ENCODE measurements at places on chromosomes 11 and 22.
A peak's percentile ranks its signal among the peaks of the same experiment; 100 is the strongest.

DNA sequence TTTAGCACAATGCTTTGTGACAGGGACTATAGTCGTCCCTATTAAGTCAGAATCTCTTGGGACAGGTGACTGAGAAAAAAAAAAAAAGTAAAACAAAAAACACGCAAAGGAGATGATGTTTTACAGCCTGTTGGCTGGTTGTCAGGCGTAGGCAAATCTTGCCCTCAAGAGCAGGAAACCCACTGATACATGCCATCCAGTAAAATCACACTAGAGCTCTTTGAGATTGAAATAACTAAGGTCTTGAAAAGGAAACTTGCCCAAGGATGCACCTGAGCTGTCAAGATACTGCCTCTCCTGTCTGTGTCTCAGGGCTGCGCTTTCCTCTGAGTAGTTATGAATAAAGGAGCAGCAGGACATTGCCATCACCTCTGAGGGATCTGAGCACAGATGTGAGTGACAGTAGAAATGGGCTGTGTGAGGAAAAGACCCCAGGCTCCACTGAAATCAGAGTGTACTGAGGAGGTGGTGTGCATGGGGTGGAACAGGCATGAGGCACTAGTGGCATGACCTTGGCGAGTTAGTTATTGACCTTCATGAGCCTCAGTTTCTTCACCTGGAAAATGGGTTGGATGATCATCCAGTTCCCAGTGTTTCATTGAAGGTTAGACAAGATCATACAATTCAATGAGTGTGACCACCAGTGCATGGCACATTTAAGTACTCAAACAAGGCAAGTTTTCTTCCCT is 23.3 kb downstream of the MICAL2 start:
- DNase-seq, result no peak

DNA sequence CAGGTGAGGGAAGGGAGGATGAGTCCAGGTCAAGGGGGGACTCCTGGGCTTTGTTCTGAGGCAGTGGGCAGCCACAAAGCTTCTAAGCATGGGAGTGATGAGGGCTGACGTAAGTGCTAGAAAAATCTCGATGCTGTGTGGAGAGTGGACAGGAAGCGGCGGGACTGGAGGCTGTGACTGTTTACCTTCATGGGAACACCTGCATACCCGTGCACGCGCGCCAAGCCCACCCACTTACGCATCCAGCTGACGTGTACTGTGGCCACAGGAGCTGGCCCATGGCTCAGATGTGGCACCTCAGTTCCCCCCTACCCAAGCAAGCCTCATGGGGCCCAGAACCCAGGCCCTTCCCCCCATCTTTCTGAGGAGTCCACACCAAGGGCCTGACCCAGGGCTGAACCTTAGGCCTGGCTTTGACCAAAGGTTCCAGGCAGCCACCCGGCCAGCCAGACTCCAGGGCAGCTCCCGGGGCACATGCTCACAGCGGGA is 14.0 kb downstream of the MYRF start:
- DNase-seq, result no peak

- no peak for DNase-seq
These were observed 958 bp upstream of the TUT1 start for GRCh38 chr11:62592146-62592815.

- DNase-seq, result no peak
These were observed 150.6 kb downstream of the CEP164 start for GRCh38 chr11:117478126-117478860.

GRCh38 chr11:93498641-93499040 is 44.5 kb downstream of the SMCO4 start:
- DNase-seq, result peak; percentile 10

DNA sequence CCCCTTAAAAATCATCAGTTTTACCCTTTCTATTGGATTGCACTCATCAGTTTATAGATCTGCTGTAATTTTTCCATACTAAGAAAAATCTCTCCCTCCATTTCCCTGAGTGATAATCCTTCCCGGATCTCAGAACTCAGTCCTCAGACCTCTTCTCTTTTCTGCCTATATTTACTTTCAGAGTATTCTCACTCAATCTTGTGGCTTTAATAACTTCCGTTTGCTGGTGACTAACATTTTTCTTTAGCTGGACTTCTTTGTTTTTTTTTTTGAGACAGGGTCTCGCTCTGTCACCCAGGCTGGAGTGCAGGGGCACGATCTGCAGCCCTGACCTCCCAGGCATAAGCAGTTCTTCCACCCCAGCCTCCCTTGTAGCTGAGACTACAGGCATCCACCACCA is 10.4 kb downstream of the ATXN10 start:
- DNase-seq, result no peak

DNA sequence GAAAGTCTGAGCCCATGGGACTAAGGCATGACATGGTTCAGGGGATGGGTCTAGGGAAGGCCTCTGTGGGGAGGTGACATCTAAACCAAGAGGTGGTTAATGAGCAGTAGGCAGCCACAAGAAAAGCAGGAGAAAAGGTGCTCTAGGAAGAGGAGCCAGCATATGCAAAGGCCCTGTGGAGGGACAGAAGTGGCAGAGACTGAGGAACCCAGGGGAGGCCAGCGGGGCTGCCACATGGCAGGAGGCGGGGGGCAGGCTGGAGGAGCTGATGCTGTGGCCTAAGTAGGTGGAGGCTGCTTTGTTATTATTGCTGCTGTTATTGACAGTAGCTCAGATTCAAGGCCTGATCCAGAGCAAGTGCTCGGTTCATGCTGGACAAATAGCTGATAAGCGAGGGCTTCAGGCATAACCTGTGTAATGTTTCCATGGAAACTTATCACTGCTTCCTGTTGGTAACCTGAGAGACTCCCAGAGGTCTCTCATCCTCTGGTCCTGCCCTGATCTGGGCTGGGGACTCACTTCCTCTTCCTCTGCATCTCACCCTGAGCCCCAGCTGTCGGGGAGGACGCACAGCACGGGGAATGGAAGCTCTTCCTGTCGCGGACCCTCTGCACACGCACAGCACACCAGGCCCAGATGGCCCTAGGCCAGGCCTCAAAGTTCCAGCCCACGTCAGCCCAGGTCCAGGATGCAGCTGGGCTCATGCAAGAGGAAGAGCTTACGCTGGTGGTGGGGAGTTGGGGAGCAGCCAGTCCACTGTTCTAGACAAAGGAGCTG is 75.2 kb upstream of the TP53I11 start:
- no peak for DNase-seq

DNA sequence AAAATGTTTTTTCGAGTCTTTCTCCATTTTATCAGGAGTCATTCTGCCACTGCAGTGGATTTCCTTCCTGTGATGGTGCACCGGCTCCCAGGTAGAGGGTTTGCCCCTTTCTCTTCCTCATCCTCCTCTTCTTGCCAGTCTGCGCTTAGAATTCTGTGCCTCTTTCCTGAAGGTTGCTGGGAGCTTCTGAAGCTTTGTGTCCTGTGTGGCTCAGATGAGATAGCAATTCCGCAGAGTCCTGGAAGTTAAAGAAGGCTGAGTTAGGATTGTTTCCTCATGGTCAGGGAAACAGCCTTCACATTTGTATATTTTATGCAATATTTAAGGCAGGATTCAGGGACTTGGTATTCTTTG is 264 bp downstream of the BCO2 start:
- DNase-seq, result no peak

DNA sequence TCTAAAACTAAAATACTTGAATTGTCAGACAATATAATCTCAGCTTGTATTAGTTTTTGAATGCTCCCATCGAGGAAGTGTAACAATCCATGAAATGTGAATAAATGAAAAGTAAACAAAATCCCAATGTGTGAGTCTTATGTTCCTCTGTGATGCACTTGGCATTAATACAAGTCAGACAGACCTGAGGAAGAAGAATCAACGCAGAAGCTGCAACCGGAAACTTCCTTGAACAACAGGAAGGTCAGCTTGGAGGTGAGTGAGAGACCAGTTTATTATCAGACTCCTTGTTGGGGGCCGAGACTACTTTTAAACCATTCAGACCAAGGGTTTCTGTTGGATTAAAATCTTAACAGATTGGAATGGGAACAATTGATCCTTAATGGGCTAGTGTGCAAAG is 24.2 kb downstream of the NUP50 start:
- DNase-seq, result no peak

GRCh38 chr11:87020336-87020735 is 17.4 kb upstream of the TMEM135 start:
- no peak for DNase-seq

DNA sequence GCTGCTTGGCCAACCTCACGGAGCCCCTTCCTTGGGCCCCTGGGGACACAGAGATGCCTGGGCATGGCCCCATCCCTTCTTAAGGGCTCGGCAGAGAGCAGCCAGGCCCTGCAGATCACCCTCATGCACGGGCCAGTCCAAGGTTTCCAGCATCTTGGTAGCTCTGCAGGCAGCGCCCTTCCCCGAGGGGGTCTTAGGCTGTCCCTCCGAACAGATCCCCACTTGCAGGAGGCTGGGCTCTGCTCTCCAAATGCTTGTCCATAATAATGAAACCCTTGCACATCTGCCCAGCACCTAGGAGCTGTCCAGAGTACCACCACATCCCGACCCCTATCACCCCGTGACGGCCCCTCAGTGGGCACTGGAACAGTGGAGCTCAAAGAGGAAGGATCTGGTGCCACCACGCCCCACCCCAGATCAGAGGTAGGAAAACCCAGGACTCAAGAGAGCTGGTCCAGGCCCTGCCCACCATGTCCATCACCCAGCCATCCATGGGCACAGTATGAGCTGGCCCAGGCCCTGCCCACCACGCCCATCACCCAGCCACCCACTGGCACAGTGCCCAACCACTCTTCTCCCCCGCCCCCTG is 92.5 kb upstream of the PRR5 start:
- DNase-seq, result no peak

DNA sequence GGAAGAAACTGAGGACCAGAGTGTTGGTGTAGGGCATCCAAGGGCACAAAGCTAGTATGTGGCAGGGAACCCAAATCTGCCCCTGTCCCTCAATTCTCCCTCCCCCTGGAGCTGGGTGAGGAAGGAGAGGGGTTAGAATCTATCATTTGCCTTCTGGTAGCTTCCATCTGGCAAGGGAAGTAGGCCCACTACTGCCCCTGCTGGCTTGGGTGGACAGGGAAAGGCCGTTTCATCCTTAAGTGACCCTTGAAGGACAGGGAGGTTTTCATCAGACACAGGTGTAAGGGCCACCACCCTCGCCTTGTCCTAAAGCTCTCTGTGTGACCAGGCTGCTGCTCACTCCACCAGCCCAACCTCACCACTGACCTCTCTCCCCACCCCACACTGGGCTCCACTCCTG is 22.1 kb downstream of the NECTIN1 start:
- DNase-seq, result no peak

- no peak for DNase-seq
These were observed 35.9 kb downstream of the RPL3 start for GRCh38 chr22:39283322-39284141.
